Astrocyte (in vitro differentiated cells and primary cell): ENCODE measurements at places on chromosomes 7 and 10. TPM values are rescaled to one million over a fixed set of nuclear protein-coding genes. Genes with fewer than 3 reads are reported as not detected.
A peak's percentile ranks its signal among the peaks of the same experiment; 100 is the strongest.

DNA sequence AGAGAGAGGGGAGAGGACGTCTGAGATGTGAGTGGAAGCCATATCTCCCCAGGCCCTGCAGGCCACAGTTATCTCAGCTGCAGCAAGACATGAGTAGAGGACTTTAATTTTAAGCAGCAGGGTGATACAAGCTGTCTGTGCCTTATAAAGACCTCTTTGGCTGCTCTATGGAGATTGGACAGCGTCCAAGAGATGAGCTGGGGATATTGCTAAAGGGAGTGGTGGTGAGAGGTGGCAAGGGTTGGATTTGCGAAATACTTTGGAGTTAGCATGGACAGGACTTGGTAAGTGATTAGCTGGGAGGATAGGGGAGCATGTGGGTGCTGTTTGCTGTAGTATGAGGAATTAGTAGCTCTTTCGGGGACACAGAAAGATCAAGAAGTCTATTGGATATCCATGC lies 191.8 kb downstream of the CACNB2 start:
- no peak for DNase-seq

DNA sequence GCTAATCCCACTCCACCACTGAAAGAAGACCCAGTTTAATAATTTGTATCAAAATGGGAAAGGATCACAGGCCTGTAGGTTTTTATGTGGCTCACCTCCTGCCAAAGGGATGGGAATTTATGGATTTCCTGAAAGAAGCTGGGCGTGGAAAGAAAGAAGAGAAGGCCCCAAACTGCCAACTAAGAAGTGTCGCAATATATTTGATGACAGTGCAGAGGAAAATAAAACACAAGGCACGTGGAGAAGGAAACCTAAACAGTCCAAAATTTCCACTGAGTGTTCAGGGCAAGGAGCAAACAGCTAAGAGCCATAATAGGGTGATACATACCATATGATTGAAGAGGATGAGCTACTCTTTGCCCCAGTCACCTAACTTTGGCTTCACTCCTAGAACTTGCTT lies 667.2 kb downstream of the GATA3 start:
- DNase-seq: no peak

GRCh38 chr10:78783753-78784152 lies 285.0 kb upstream of the ZMIZ1 start:
- DNase-seq: no peak

- no peak for DNase-seq
Measured at GRCh38 chr10:69845574-69846292, 44.0 kb downstream of the COL13A1 start.

DNA sequence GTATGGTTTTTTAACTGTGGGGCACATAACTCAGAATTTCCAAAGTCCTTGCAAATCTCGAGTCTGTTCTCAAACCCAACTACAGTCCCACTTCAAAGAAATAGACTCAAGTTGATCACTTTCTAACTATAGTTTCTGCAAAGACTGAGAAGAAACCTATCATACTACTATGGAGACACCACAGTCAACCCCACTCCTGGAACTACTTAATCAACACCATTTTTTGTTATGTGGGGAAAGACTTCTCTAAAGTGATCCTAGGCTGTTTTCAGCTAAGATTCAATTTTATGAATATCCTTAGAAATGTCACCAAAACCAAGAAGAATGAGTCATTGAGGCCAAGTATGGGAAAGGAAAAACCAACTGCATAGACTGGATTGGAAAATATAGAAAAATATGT lies 198.8 kb downstream of the WDR11 start:
- no peak for DNase-seq

DNA sequence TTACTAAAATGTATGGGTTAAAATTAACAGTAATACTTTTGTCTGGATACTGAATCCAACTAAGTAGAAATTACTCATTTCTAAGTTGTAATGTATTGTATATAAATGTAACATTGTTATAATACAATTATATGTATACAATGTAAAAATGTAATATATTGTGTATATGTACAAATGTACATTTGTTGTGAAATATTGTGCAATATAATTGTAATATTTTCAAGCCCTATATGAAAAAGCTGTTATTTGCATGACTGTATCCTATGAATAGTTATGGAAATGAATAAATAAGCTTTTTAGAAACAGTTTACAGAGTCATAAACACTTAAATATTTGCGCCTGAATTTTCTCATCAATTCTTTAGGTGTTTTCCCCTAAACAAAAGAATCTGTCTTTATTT lies 20.3 kb upstream of the UMAD1 start:
- DNase-seq: no peak

DNA sequence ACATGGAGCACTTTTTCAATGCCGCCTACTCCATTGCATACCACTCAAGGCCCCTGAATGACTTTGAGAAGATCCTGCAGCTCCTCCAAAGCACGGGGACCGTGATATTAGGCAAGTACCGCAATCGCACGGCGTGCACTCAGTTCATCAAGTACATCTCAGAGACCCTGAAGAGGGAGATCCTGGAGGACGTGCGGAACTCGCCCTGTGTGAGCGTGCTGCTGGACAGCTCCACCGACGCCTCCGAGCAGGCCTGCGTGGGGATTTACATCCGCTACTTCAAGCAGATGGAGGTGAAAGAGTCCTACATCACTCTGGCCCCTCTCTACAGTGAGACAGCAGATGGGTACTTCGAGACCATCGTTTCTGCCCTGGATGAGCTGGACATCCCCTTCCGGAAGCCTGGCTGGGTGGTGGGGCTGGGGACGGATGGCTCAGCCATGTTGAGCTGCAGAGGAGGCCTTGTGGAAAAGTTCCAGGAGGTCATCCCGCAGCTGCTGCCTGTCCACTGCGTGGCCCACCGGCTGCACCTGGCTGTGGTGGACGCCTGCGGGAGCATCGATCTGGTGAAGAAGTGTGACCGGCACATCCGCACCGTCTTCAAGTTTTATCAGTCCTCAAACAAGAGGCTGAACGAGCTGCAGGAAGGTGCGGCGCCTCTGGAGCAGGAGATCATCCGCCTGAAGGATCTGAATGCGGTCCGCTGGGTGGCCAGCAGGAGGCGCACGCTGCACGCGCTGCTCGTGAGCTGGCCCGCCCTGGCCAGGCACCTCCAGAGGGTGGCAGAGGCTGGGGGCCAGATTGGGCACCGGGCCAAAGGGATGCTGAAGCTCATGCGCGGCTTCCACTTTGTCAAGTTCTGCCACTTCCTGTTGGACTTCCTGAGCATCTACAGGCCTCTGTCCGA lies 12.7 kb upstream of the ATP6V0E2 start:
- no peak for DNase-seq

DNA sequence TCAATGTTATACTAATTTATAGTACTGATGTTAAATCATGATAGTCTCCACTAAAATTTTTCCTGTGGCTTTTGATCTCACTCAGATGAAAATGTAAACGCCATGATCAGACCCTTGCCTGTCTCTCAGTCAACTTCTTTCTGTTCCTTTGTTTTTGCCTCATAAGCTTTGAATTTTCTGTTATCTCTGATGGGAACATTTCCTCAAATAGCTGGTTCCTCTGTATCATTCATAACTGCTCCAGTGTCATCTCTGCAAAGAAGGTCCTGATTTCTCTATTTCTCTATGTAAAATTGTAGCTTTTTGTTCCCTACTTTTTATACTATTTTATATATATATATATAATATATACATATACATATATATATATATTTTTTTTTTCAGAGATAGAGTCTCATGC lies 67.5 kb downstream of the GPR141 start:
- no peak for DNase-seq

GRCh38 chr7:125126376-125126775 lies 196.8 kb upstream of the POT1 start:
- peak; percentile 38 for DNase-seq

- no peak for DNase-seq
Measured at GRCh38 chr10:86329093-86329710, 37.4 kb downstream of the GRID1 start.

DNA sequence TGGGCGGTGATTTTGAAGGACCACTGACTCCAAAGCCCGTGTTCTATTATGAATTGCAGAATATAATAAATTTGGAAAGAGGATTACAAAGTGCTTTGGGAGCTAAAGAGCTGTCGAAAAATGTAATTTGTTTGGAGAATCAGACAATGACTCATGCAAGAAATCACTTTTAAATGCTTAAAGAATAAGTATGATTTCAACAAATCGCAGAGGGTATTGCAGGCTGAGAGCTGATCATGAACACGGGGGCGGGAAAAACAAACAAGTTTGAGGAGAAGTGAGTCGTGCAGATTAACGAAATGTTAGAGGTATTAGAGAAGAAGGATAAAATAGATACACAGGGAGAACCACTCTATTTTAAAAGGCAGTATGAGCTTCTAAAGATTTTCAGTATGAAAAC lies 4.9 kb upstream of the HACD1 start:
- DNase-seq: no peak

- no peak for DNase-seq
Measured at GRCh38 chr7:138563808-138564207, 103.7 kb downstream of the TRIM24 start.

DNA sequence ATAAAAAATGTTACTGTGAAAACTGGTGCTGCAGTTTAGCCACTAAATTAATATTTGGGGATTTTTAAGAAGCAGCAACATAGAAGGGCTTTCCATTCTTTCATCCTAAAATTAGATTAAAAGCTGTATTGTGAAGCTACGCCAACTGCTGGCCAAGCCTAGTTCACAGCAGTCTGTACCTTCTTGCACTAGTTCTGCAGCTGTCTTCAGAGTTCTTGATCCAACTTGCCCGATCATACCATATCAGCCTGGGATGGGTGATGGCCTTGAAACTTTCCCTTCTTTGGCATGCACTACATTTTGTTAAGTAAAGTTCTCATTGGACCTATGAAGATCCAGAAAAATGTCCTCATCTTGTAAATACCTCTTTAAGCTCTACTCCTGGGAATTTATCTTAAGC lies 20.3 kb upstream of the PANK1 start:
- DNase-seq: no peak

DNA sequence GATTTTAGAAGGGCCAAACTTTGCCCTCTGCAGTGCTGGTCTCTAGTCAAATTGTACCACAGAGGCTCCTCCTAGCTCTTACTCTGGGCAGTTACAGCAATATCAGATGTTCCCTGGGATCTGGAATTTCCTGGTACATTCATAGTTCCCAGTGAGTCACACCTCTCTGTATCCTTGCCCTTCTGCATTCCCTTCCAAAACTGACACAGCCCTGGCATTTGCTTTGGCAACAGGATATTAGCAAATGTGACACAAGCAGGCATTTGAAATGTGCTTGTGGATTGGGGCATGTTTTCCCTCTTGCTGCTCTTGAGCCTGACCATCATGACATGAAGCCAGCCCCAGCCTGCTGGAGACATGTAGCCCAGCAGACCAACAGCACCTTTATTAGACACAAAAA lies 284.7 kb upstream of the AKR1E2 start:
- peak; percentile 92 for DNase-seq

DNA sequence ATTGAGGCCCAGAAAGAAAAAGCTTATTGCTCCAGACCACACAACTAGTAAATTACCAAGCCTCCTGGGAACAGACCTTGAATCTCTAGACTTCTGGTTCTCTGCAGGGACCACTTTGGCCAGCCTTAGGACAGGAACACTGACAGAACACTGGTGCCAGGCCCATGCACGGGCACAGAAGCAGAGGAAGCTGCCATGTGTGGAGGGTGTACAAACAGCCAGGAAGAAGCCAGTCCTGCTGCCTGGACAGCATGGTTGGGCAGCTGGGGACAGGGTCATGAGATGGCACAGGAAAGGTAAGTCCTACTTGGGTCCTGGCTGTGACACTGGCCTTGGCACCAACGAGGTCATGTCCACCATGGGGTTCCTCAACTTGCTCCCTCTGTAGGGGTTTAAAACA lies 19.2 kb downstream of the MMRN2 start:
- DNase-seq: no peak

DNA sequence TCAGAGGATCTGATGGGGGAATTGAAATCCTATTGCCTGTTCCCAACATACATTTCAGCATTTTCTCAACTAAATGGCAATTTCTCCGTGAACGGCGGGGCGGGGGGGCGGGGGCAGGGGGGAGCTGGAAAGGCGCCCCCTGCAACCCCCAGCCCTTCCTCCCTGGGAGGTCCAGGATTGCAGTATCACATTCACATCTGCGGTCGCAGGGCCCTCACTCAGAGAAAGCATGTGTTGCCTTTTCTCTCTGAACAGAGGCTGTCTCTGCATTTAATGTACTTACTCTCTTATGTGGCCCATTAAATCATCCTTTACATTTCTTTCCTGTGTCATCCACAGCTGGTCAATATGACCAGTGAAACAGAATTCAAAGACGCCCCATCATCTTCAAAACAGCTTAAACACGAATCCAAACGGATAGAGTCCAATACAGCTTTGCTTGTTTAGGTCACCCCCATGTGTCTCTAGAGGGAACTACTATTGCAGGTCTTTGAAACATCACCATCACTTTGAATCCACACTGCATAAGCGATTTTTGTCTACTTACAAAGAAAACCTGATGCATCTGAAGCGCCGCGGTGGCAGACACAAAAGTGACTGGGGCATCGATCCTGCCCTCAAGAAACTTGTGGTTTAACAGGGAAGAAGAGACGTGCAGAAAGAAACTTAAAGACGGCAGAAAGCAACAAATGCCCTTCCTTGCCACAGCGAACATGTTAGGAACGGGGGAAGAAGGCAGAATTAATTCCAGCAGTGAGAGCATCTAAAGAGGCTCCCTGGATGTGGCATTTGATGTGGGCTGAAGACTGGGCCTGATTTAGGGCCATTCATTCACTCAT lies 17.0 kb upstream of the ECHDC3 start:
- peak; percentile 48 for DNase-seq

- DNase-seq: no peak
Measured at GRCh38 chr10:122464250-122464510, 2.8 kb downstream of the HTRA1 start.

- DNase-seq: no peak
Measured at GRCh38 chr10:1735562-1735961, 1.8 kb downstream of the ADARB2 start.

GRCh38 chr7:134186027-134186426 lies 58.9 kb downstream of the LRGUK start:
- peak; percentile 29 for DNase-seq

DNA sequence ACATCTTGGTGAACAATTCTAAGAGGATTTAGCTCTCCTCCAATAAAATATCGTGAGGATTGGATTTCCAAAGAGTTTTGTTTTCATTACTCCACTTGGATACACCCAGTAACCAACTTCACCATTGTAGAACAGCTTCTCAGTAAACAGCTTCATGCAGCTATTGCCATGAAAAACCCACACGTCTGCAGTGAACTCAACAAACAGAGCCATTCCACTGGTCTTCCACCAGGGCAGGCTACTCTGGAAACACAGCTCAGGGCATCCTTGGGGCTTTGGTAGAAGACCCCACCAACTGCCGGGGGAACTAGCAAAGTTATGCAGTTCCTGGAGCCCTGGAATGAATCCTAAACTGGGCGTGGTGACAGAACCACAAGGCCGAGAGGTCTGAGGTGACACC lies 77.4 kb downstream of the CALN1 start:
- DNase-seq: no peak

DNA sequence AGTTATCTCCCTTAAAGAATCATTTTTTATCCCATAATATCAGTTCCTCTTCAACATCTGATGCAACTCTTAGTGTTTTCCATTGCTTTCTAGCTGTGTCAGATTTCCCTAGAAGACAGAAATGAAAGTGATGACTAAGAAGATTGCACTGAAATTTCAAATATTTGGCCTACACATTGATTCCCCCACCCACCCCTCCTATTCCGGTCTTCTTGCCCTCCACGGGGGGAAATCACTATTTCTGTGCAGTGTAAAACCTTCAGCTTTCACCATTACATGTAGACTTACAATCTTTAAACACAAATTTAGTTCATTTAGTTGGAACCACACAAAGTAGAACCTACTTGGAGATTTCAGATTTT lies 63.7 kb upstream of the IL6 start:
- DNase-seq: peak; percentile 62

Gene SLC16A12
- total RNA-seq: 0.31 and 0.59 TPM in 2 replicates

Gene RAPGEF5
- total RNA-seq: 0.29 and 1.0 TPM in 2 replicates

Gene MAPK8
- total RNA-seq: 47.4 and 48.8 TPM in 2 replicates

Gene SPDYE2
- not detected in 2 replicates for total RNA-seq
